ENCODE measurements at places on chromosomes 7 and 10.

DNA sequence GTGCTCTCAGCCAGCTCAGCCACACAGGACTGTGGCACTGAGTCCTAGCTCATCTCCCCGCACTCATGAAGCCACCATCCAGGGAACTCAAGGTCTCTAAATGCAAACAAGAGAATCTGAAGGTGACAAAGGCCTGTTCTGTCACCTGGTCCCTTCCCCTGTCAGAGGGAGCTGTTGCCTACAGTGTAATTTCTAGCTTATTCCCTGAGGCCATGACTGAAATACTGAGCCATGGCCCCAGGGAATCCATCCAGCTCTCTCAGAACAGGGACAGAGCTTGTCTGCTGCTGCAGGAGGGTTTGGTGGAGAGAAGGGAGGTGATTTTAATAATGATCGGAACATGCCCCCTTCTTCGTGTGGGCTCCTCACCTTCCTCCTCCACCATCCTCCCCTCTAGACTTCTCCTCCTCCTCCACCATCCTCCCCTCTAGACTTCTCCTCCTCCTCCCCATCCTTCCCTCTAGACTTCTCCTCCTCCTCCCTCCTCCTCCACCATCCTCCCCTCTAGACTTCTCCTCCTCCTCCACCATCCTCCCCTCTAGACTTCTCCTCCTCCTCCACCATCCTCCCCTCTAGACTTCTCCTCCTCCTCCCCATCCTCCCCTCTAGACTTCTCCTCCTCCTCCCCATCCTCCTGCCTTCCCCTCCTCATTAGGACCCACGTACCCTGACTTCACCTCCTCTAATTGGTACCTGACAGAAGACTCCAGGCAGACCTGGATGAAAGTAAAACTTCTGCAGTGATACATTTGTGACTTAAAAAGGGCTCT is 338.0 kb upstream of the MKI67 start:
- DNase-seq: no peak

- DNase-seq: no peak
Observed at GRCh38 chr7:123916240-123916724, 8.8 kb upstream of the SPAM1 start.

GRCh38 chr10:30503700-30504266 is 69.8 kb downstream of the MAP3K8 start:
- no peak for DNase-seq

DNA sequence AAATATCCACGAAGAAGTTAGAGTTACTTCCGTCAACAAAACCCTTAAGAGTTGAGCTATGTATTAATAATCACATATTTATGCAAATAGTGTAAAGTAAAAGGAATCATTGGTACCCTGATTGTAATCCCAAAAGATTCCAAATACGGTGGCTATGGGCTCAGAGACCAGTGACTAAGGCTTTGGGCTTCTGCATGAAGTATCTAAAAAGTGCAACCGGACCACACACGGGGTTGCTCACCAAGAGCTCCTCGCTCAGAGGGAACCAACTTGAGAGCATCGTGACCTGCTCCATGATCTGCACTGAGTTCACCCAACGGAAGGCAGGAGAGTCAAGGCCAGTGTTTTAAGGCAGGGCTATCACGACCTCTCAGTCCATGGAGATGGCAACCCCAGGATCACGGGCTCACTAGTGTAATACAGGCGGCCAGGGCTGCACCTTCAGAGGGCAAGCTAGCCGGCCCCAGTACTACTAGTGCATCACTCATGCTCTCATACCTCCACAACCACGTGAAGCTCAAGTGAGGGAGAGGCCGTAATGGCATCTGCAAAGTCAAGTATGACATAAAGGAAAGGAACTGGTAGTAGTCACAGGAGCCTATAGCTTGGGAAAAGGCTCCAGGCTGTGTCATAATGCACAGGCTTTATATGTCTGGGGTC is 77.1 kb upstream of the CAMK2B start:
- DNase-seq: no peak

GRCh38 chr10:405648-406047 is 270.4 kb downstream of the ZMYND11 start:
- no peak for DNase-seq

All from hypothalamus (tissue), 51 donors.